Caudate nucleus (tissue), 63 donors: ENCODE measurements at places on chromosomes 12 and 14.
A peak's percentile ranks its signal among the peaks of the same experiment; 100 is the strongest.

DNA sequence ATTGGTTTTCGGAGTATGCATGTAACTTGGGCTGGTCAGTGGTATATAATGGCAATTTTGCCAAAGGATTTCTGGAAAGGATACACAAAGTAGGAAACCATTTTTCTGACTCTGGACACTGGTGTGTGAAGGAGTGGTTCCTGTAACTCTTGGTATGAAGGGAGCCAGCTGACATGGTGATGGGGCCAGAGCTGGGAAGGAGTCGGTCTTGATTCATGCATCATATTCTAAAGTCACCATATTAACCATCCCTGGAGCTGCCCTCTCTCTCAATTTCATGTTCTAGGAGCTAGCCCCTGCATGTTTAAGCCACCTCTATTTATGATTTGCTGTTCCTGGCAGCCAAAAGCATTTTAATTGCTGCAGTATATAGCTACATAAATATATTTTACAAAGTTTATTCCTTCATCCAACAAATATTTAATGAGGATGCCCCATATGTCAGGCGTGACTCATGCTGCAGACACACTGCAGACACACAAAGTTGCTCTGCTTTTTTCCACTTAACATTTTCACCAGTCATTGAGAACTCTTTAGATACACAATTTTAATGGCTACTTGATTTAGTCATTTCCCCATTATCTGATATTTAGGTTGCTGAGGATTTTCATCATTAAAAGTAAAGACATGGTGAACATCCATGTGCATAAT, 78.7 kb upstream of the PSMC1 start:
- DNase-seq: no peak

- no peak for DNase-seq
These were observed 17.6 kb upstream of the RASSF8 start for GRCh38 chr12:25940886-25941285.

GRCh38 chr14:22594156-22594716, 3.9 kb upstream of the ABHD4 start:
- DNase-seq: no peak

GRCh38 chr14:66240105-66240504, 246.1 kb upstream of the CCDC196 start:
- DNase-seq: no peak

DNA sequence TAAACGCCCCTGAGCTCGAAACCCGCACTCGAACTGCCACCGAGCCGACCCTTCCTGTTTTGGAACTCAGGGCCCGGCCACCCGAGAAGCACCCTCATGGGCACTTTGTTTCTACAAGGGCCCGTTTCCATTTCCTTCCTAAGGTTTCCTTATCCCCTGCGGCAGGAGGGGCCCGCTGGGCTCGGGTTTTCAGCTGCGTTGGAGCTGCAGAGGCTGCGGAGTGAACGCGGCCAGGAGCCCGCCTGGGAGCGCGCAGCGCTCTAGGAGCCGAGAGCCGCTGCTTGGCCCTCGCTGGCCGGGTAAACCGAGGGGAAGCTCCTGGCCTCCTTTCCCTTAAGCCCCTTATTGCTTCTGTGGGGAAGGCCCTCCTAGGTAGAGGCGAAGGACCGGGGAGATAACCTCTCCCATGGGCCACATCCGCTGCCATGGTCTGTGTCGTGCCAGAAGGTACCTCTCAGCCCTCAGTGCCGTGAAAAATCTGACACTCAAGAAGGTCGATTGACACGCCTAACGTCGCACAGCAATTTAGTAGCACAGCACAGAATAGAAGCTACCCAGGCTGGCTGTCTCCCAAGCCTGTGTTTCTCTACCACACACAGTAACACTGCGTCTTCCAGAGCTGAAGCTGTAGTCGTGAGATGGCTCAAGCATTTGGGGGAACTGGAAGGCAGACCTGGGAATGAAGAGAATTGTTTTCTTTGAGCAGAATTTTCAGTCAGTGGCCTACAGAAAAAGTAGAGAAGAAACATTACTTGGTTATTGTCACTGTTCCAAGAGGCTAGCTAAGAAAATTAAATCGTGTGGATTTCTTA, 12.9 kb upstream of the CALM1 start:
- peak; percentile 69 for DNase-seq

DNA sequence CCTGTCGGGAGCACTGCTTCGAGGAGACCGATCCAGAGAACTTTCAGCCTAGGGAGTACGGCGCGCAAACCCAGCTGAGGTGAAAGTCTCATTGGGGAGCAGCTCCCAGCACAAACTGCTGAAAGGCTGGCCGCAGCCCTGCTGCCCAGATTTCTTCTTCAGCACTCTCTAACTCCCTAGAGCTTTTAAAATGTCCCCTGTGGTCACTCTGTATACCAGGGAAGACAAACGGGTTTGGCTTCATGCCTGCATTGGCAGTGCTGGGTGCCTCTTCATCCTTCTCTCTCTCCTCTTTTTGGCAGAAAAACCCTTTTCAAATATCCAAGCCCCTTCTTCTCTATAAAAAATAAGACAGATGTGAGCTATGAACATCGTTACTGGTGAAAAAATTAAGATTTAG, 34.9 kb downstream of the BBS10 start:
- no peak for DNase-seq

GRCh38 chr12:14959916-14960496, 1.4 kb downstream of the ARHGDIB start:
- no peak for DNase-seq

GRCh38 chr14:32375663-32376062, 46.6 kb downstream of the AKAP6 start:
- DNase-seq: no peak

- DNase-seq: no peak
These were observed 62.3 kb downstream of the PRKD1 start for GRCh38 chr14:29865299-29865698.

DNA sequence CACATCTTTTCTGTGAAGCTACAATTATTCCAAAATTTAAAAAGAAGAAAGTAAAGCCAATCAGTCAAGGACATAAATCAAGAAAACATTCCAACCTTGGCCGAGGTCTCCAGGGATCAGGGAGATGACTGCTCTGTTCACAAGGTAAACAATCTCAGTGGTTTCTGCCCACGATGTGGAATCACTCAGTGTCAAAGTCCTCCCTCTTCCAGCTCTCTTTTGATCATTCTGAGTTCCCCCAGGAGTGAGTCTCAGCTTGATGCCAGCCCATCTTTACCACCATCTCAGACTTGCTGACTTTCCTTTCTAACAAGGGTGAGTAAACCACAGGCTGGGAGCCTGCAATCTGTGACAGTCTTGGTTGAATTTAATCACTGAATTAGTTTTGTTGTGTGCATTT, 4.8 kb upstream of the SERPINA9 start:
- DNase-seq: no peak

DNA sequence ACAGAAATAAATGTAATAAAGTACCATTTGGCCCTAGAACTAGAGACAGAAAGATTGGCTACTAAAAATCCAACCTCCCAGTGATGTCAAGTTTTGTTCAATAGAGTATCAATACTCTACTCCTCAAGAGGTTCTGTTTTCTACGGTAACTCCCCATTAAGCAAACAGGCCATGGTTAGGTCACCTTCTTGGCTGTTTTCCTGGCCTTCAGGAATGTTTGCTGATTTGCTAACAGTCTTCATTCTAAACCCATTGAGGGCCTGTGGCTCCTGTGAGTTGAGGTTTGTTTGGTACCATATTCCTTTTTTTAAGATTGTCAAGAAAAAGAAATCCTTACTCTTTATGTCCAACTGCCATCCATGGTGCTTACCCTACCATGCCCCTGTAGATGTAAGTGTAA, 1022.0 kb upstream of the TMEM132C start:
- no peak for DNase-seq

DNA sequence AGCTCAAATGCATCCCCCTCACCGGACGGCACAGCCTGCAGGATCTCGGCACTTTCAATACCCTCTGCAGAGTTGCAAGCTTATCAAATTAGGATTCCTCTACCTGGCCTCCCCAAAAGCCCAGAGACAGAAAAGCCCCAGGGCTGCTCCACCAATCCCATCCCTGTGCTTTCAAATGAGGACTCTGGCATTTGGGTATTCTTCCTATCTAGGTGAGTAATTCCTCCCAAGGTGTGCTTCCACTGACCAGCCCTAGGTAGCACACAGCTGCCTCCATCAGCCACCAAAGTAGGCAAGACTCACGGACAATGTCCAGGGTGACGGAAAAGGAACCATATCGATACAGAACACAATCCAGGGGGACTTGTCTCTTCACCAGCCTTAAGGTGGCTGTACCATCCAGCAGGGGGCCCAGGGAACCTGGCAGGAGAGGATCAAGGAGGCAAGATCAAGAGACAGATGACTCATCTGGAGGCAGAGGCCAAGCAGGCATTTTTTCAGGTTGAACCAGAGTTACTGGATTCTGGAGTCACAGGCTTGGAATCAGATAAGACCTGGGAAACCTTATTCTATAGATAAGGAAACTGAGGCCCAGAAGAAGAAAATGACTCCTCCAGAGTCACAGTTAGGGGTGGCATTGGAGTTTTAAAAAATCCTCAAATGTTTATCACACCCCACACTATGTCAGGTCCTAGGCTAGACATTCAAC, 9.9 kb downstream of the PMEL start:
- no peak for DNase-seq

- no peak for DNase-seq
These were observed 786.8 kb downstream of the TMTC2 start for GRCh38 chr12:83473408-83474095.

- DNase-seq: no peak
These were observed 40.9 kb downstream of the VWF start for GRCh38 chr12:6083601-6084000.

GRCh38 chr14:92959189-92959531, 36.2 kb downstream of the CHGA start:
- DNase-seq: peak; percentile 84

DNA sequence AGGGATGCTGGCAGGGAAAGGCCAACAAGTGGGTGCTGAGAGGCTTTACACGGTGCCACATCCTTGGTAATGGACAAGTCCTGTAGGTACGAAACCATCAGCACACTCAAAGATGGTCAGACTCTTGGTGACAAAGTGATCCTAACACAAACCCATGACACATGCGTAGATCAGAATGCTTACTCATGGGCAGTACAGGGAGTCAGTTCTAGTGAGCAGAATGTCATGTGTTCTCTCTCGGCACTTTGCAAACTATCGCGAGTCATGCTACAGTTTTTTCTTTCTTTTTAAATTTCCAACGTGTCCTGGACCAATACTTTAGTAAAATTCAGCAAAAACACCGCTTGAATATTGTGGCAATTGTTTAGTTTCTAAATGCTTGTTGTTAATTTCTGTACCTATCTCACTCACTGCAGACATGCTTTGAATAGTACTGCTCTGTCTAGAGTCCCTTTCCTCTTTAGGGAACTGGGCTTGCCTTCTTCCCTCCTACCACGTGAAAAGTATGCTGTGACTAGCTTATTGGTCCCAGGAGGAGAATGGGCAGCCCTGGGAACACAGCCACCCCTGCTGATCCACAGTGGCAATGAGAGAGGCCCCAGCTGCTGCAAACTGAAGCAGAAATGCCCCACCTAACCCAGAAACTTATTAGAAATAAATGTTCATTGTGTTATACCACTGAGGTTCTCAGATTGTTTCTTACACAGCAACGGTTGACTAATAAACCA, 62.4 kb downstream of the UBR7 start:
- DNase-seq: peak; percentile 21

GRCh38 chr14:76237349-76237990, 85.7 kb downstream of the GPATCH2L start:
- DNase-seq: no peak

GRCh38 chr14:93965287-93965821, 11.0 kb downstream of the ASB2 start:
- no peak for DNase-seq

DNA sequence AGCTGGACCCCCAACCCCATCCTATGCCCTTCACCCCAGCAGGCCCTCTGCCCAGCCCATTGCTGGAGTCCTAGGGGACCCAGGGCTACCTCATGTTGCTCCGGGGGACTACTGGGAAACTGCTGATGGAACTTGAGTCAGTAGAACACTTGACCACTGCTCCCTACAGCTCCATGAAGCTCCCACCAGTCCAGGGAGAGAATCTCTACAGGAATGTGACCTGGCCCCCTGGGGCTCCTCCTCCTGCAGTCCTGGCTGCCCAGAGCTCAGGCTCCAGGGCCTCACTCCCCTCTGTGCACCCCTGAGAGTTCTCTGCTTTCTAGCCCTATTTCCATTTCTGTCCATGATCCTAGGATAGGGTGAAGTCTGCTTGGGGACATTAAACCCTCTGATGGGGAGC, 10.8 kb upstream of the AQP2 start:
- DNase-seq: no peak

DNA sequence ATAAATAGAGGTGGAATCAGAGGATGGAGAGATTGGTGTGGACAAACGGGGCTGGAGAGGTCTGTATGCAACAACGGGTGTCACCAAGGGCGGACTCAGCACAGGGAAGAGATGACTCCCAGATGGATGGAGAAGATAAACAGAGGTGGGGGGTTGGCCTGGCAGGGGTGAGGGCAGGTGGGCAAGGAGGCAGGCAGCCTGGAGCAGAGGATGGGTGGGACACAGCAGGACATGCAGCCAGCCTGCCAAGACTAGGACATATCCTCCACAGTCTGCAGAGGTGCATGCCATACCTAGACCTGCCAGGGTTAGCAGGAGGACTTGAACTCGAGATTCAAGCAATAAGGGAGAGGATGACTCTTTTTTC, 56.2 kb downstream of the TTC7B start:
- DNase-seq: no peak

- DNase-seq: no peak
These were observed 148.8 kb downstream of the ZFP36L1 start for GRCh38 chr14:68644101-68644500.

DNA sequence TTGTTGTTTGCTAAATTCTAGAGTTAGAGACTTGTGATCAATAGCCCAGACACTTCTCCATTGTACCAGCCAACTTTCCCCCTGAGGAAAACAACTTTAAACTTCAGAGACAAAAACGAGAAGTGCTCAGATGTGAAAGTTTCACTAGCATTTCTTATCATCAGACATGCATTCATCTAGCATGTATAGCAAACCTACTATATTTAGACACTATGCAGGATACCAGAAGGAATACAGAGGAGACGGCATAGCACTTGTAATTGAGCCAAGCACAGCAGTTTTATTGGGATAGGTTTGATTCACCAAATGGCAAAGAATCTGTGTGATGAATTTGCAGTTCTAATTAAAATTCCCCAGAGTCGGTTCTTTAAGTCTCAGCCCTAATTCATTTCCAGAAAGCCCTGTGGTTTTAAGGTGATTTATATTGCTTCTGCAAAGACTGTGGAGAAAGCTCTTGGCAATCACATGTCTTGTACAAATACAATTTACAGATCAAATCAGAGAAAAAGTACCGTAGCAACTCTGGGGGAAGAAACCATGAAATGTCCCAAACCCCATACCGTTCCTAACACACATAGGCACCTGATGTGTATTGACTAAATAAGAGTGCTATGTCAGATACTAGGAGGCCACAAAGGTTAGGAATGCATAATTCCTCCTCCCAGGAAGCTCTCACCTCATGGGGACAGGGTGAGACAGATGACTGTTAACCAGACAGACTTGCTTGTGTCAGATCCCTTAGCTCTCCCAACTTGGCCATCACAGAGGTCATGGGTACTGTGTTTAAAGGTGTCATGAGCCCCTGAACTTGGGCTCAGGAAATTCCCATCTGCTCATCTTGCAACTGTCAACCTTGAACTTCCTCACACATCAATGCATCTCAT, 69.6 kb upstream of the KRAS start:
- no peak for DNase-seq

- DNase-seq: no peak
These were observed 775.6 kb downstream of the VRK1 start for GRCh38 chr14:97572583-97573458.
